ENCODE measurements at places on chromosomes 13 and 19.

- no peak for DNase-seq
Observed at GRCh38 chr13:39013462-39013861, 22.8 kb upstream of the STOML3 start.

DNA sequence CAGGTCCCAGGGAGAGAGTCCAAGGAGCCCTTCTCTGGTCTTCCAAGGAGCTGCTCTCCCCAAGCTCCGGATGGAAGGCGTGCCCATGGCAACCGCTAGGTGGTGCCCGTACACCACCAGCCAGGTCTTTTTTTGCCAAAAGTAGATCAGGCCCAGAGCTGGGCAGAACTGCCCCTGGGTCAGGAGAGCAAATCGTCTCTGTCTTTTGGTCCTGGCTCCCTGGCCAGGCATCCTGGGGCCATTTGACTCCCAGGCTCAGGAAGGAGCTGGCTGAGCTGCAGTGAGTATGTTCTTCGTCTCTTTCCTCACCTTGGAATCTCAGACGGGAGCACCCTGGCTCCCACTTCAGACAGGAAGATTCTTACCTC, 24.6 kb upstream of the BCL3 start:
- peak; percentile 69 for DNase-seq

DNA sequence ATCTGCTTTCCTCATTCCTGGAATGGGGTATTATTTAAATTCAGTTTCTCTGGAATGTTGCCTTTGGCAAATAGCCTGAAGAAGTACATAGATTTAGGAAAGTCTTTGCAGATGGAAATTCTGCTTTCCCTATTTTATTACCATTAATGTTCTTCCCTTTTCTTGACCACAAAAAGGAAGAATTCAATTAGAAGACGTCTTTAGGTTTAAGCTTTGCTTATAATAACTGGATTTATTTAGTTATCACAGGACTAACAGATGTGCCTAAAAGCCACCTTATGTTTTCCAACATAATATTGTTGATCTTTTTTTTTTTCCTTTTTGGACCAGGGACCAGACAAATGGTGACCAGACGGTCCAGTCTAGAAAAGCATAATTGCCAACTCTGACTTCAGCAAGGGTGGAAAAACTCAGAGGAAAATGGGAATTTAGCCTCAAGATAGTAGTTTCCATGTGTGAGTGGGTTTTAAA, 210.1 kb upstream of the SPRY2 start:
- DNase-seq: no peak

GRCh38 chr13:97231118-97231828, 9.1 kb downstream of the MBNL2 start:
- DNase-seq: no peak
